ENCODE measurements at places on chromosomes 3 and 15.

DNA sequence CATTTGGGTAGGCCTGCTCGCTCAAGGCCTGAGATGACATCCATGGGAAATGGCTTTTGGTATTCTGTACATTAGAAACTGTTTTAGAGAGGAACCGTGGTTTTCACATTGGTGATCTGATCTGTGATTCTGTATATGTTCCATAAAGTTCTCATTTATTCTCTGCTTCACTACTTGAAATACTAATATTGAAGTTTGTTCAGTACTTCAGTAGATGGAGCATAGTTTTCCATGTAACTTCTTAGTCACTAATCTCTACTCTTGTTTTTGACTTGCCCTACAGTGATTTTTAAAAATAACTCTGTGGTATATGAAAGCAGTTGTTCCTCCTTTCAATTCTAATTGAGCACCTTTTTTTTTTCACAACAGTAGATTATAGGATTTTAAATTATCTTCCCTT lies 66.5 kb downstream of the MBNL1 start:
- no peak for DNase-seq

DNA sequence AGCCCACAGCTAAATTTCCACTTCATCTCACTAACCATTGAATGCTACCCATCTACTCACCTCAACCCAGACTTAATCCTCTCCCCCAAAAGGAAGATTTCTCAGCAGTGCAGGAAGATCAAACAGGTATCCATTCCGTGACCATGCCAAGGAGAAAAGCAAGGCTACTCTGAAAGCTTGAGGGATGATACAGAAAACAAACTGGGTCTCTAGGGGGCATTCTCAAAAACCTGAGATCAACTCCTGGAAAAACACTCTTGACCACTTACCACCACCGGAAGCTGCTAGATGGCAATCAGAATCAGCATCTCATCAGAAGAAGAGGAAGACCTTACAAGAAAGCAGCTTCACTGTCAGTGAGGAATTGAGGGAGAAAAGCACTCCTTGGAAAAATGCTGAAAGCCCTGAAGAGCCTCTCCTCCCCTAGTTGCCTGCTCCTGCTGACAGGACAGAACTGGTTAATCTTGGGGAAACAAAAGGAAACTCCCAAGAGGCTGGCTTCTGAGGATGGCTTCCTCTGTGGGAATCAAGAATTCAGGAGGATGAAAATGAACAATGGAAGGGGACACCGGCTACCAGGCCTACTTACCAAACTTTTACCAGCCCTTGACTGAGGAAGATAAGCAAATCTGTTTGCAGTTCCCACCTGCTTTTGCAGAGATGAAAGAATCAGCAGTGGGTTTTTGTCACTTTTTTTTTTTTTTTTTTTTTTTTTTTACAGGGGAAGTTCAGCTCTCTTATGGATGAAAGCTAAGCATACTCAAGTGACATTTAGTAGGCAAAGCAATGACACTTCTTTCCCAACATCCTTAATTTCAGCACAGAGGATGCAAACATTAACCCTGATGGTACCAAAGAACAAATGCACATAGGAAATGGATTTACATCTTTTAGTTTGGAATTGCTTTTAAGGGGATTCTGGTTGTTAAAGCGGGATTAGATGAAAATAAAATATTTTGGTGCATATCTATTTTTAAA lies at the start of gene ATP8B4:
Gene ATP8B4 (minus strand): TSS at position 171 of the 978 bp plus-strand sequence. CDS start 12,267 bp downstream, outside the sequence.
- no peak for DNase-seq

DNA sequence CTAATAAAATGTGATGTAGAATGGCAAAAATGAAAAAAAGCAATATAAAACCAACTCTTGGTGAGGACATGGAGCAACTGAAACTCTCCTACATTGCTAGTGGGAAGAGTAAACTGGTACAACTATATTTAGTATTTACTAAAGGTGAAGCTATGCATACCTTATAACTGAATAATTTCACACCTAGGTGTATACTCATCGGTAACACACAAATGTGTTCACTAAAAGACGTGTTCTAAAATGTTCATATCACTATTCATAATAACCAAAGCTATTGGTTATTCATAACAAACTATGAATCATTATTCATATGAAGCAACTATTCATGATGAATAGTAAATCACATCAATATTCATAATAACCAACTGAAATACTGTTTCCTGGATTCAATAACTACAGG lies 1030.3 kb downstream of the ROBO2 start:
- DNase-seq = no peak

DNA sequence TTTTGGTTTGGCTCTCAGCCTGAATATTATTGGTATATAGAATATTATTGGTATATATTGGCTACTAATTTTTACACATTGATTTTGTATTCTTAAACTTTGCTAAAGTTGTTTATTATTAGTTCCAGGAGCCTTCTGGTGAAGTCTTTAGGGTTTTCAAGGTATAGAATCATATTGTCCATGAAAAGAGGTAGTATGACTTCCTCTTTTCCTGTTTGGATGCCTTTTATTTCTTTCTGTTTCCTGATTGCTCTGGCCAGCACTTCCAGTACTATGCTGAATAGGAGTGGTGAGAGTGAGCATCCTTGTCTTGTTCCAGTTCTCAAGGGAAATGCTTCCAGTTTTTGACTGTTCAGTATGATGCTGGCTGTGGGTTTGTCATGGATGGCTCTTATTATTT lies 107.3 kb upstream of the LIPC start:
- DNase-seq = no peak

DNA sequence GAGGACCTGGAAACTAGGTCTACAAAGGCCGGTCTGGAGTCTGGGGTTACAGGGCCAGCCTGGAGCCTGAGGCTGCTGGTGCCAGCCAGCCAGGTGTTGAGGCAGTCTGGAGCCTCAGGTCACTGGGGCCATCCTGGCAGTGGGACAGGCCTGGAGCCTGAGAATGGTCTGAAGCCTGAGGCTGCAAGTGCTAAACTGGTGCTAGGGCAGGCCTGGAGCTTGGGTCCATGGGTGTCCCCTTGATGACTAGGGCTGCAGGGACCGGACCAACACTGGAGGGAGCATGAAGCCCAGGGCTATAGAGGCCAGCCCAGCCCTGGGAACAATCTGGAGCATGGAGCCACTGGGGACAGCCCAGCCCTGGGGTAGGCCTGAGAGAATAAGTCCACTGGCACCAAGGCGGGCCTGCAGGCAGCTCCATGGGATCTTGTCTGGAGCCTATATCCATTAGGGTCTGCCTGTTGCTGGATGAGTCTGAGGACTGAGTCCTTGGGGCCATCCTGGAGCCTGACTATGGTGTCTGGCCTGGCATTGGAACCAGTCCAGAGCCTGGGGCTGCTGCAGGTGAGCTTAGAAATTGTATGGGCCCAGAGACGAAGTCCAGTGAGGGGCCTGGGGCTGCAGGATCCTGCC lies 101.9 kb downstream of the GLDN start:
- DNase-seq = no peak

- no peak for DNase-seq
Observed at GRCh38 chr15:59194639-59195325, 11.9 kb upstream of the LDHAL6B start.

DNA sequence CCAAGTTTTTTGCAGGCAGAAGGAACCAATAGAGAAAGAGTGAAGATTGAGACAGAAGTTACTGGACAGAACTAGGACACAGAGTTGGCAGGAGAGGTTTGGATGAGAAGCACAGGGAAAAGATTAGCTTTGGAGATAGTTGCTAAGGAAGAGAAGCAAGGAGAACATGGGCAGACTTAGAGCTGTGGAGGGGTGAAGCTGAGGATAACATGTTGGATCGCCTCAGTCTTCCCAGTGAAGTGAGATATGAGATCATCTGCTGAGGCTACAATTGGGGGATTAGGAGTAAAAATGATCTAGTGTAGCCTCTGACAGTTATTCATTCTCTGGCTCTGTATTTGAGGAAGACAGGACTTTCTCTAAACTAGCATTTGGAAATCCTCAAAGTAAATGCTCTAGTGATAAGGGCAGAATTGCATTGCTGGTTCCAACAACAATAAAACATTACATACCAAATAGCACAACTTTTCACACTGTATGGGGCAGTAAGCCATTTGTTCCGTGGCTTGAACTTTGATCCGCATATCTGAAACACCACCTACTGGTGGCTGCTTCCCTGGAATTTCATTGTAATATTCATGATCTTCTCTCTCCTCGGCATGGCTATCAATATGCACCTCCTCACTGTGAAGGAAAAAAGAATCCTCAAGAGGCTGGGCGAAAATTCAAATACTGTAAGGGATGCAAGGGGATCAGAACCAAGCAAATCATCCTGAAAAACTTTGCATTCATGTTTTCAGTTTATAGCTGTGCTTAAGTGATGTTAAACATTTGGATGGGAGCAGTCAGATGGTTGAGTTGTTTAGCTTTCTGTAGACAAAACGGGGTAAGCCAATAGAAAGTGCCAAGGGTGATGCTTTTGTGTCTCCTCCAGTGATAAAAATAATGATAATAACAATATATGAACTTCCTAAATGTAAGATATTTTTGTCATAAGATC lies 22.2 kb upstream of the EID1 start:
- no peak for DNase-seq

GRCh38 chr3:128194843-128195242 lies 41.6 kb downstream of the EEFSEC start:
- no peak for DNase-seq

GRCh38 chr15:77029166-77030047 lies 34.5 kb downstream of the PSTPIP1 start:
- no peak for DNase-seq

DNA sequence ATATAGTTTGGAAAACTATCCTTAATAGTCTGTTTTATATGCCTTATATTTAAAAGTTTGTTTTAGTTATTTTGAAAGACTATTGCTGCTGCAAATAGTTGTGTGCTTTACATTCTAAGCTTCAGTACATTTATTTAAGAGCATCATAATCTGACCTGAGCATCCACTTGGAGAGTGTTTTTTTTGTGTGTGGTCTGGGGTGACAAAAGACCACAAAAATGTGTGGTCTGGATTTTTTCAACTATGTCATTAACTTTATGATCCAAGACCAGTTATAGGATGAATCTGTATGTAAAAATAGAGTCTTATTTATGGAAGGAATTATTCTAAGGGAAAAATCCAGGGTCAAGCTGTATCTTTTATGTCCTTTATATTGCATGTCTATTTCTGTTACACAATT lies 77.4 kb downstream of the SLTM start:
- no peak for DNase-seq

- DNase-seq = no peak
Observed at GRCh38 chr3:18010001-18010400, 267.6 kb upstream of the TBC1D5 start.

DNA sequence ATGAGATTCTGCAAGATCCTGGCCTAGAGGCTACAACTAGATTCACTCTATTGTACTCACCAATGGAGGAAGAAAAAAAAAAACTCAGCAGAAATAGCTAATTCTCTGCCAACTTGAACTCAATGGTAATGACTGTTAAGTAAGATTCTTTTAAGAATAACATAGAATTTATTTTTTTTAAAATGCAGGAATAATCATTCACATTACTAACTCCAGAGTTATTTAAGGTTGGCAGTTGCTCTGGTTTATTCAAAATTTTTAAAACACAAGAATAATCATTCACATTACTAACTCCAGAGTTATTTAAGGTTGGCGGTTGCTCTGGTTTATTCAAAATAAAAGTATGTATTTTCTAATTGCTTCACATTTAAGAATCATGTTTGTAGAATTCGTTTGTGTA lies 1071.9 kb downstream of the IGSF11 start:
- DNase-seq = no peak

GRCh38 chr15:28922707-28923012 lies 36.9 kb downstream of the APBA2 start:
- DNase-seq = no peak

DNA sequence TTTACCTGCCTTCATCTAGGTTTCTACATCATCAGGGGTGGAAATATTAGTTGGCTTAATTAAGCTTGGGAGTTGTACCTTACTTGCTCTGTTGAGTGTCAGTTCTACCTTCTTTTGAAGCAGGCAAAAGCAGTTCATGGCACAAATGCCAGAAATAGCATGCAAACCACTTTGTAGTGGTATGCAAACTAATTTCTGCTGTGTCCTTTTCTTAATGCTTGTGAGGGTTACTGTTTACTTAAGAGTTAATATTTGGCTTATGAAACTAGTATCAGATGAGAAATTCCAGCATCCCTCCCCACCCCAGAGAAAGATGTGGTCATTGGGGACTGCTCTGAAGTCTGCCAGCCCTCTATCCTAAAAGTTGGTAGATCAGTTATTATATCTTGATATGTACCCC lies 7.1 kb downstream of the ATP2C1 start:
- DNase-seq = no peak

DNA sequence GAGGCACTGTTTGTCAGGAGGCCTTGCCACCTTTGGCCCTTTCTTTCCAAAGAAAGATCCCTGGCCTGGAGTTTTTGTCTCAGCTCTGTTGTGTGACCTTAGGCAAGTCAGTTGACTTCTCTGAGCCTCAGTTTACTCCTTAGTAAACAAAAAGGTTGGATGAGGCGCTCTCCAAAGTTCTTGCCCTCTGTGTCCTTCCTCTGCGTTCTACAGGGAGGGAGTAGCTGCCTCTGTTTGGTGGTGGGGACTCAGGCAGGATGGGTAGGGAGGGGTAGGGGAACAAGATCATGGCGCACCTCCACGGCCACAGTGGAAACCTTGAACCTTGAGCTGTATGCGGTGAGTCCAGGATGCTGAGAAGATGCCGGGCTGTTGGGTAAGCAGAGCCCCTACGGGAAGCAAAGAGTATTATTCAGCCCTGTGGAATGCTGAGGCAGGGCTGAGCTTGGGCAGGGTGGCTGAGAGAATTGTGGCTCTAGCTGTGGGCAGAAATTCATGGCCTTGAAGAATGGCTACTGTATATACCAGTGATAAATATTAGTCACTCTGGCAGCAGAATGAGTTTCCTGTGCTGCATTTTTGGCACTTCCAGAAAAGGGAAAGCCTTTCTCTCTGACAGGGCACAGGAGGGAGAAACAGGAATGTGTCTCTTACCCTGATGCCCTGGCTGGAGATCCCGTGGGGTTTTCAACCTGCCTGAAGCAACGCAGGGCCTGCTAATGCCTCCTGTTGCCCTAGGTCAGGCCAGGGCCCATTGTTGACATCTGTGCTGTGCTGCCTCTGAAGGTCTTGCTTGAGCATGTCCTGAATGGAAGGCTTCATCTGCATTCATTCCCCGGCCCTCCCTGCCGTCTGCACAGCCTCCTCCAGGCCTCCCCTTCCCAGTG lies 39.9 kb downstream of the SMAD3 start:
- no peak for DNase-seq

DNA sequence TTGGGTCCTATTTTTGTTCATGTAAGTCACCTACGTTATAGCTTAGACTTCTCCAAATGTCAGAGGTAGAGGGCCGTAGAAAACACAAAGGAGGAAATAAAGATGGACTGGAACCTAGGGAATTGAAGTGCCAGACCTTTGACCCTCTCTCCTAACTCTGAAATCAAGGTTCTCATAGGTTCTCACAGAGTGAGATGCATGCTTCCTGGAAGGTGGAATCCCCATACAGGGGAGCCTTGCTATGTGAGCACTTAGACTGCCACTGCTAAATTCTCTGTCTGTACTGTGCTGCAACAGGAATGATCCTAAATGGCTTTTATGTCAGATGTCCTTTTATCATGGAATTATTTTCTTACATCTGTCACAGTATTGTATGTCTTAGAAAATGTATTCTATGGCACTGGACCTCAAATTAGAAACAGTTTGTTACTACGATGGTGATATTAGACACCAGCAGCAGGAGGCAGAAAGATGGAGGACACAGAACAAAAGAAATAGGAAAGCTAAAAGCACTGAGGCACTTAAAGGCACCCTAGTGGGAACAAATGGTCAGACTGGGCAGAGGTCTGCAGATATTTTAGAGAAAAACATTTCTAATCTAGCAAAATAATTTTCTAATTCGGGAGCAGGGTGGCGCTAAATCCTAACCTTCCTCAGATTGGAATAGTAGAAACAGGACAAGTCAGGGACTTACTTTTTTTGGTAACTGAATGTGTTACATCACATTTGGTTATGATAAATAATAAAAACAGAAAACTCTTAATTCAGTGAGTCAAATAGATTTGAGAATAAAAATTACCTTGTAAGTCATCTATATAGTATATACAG lies 60.2 kb upstream of the CDAN1 start:
- DNase-seq = no peak

Measured in stimulated activated CD4-positive, alpha-beta T cell treated with anti-CD3 and anti-CD28 coated beads, Interleukin-15, amount 100 ng/mL, for 1 hour (primary cell).